ENCODE measurements at places on chromosomes 2 and 18. TPM values are rescaled to one million over a fixed set of nuclear protein-coding genes. Genes with fewer than 3 reads are reported as not detected.

The CTAGE1 gene
- not detected for total RNA-seq

The NETO1 gene
- not detected for total RNA-seq

The CFAP221 gene
- total RNA-seq, result not detected

DNA sequence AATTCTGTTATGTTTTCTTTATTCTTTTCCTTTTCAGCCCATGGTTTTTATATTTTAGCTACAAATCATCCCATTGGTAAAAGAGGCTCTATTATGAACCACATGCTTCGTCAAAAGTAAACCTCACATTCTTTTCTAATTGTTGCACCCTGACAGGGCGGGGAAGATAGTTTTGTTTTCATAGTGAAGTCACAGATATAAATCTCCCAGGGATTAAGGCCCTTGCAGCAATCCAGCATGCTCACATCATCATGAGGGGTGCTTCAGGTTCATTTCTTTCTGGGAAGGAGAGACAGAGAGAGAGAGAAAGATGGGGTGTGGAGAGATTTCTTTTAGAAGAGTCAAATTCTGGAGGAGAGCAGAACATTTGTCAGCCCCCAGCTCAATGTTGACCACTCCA, 124.5 kb upstream of the CDC42EP3 start:
- H3K27me3 ChIP-seq, result no peaks in the 10 kb centered on the region
- no peak overlapping the region for H3K27ac ChIP-seq
- DNase-seq, result no peak
- H3K36me3 ChIP-seq, result no peaks in the 10 kb centered on the region
- H3K4me3 ChIP-seq, result no peak overlapping the region
- H3K4me1 ChIP-seq, result no peaks in the 10 kb centered on the region

DNA sequence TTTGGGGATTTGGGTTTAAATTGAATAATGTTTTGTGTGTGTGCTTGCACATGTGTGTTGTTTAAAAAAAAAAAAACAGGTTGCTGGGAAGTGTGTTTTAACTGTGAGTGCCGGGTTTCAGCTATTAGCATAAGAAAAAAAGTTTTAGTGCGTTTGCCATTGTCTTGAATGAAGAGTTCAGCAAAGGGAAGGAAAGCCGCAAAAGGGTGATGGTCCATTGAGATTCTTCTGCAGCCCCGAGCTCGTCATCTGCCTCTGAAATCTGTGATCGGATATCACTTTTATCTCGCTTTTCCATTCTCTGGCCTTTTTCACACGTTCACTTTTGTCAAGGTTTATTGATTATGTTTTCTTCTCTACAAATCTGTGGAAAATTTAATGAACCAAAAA, 4.7 kb downstream of the GLI2 start:
- peaks cover 77% of the 10 kb centered on the region for H3K27me3 ChIP-seq
- no peak for DNase-seq
- peaks cover 8% of the 10 kb centered on the region for H3K4me1 ChIP-seq
- no peak overlapping the region for H3K4me3 ChIP-seq
- no peaks in the 10 kb centered on the region for H3K36me3 ChIP-seq
- H3K27ac ChIP-seq, result no peak overlapping the region

The GALNT5 gene
- total RNA-seq, result not detected

The CYTIP gene
- 406 TPM for total RNA-seq

- no peaks in the 10 kb centered on the region for H3K4me1 ChIP-seq
- peaks cover 5% of the 10 kb centered on the region for H3K27me3 ChIP-seq
- DNase-seq, result no peak
These were observed 79.2 kb upstream of the MYO3B start for GRCh38 chr2:170098626-170099312.

DNA sequence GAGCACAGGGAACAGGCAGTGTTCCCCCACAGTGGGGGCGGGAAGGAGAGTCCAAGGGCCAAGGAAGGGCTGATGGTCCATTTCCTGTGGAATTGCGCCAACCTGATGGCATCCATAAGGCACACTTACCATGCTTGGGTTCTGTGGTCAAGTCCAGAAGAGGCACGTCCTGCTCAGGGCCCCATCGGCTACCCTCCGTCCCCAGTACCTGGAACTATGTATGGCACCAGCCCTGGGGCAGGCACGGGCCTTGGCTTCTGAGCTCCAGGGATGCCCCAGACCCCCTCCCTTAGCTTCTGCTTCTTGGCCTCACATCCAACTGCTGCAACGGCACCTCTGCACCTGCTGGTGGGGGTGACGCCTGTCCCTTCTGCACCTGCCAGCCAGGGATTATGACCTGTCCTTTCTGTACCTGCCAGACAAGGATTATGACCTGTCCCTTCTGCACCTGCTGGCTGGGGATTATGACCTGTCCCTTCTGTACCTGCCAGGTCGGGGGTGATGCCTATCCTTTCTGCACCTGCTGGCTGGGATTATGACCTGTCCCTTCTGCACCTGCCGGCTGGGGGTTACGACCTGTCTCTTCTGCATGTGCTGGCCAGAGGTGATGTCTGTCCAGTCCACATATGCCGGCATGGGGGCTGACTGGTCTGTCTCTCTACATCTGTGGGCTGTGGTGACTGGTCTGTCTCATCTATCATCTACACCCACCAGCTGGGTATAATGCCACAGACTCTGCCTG, 45.4 kb upstream of the SNTG2 start:
- no peaks in the 10 kb centered on the region for H3K27me3 ChIP-seq
- DNase-seq, result no peak
- H3K4me3 ChIP-seq, result no peak overlapping the region
- no peak overlapping the region for H3K27ac ChIP-seq

The ALPI gene
- not detected for total RNA-seq

The KCNIP3 gene
- total RNA-seq, result not detected

DNA sequence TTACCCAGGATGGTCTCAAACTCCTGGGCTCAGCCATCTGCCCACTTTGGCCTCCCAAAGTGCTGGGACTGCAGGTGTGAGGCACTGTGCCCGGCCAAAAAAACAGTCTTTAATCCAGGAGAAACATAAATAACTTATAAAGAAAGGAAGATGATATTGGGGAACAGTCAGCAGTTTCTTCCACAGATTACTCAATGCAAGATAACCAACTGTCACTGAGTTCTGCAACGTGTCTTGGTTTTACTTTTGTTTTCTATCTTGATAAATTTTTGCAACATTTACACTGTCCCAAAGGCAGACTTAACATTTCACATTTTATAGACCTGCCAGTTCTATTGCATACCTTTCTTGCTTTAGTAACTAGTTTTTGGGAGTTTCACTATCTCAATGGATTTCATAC, 71.1 kb downstream of the ANKRD44 start:
- H3K36me3 ChIP-seq, result peaks cover 48% of the 10 kb centered on the region
- peak overlapping the region; percentile 89 for H3K27ac ChIP-seq
- no peak for DNase-seq
- H3K4me1 ChIP-seq, result peaks cover 85% of the 10 kb centered on the region

DNA sequence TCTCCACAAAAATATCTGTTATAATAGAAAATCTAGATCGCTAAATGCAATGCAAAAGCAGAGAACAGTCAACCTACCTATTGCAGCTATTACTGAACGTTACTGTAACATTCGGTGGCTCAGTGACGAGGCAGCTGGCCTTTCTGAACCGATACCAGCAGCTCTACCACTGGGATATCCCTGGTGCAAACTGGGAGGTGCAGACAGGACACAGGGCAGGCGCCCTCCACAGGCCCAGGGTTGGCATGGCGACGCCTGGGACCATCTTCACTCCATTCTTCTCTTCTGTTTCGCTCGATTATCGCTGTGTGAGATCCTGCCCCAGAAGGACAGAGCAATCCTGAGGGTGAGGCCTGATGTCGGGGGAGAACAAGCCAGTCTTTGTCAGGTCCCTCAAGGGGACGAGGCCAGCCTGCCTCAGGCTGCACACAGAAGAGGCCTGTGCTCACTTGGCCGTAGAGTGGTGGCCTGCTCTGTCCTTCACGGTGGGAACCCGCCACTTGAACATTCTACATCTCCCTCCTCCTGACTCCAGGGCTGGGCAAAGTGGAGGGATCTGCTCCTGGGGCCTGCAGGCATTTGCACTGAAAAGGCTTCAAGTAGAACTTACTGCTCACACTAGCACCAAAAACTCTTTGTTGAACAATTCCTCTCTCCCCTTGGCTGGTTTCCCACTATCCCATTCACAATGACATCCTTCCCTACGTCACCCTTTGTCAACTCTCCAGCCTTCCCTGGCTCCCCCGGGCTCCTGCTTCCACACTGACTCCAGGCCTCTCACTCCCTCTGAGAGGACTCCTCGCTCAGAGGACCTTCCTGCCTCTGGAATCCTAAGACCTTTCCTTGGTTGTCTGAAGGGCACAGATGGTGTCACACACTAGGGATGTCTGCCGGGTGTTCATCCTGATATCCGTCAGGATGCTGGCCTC, 49.7 kb downstream of the CYRIA start:
- no peak for DNase-seq
- H3K36me3 ChIP-seq, result no peaks in the 10 kb centered on the region
- peaks cover 10% of the 10 kb centered on the region for H3K27me3 ChIP-seq
- no peak overlapping the region for H3K4me3 ChIP-seq
- H3K27ac ChIP-seq, result no peak overlapping the region

DNA sequence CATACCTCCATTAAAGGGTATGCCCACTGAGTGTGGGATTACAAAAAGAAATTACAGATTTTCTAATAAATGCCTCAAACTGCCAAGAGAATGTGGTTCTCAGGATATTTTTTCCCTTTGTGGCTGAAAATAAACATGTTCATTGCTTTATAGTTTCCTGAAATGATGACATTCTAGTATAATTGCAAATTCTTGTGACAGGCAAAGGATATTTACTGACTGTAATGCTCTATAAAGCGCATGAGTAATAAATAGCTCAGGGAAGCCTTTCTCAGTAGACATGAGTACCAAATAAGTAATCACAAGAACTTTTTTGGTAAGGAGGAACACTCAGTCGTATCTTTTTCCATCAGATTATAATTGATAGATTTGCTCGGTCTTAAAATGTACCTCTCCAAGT, 72.3 kb downstream of the FTCDNL1 start:
- H3K27ac ChIP-seq, result no peak overlapping the region
- no peaks in the 10 kb centered on the region for H3K36me3 ChIP-seq
- no peaks in the 10 kb centered on the region for H3K4me1 ChIP-seq
- H3K27me3 ChIP-seq, result no peaks in the 10 kb centered on the region
- no peak overlapping the region for H3K4me3 ChIP-seq

DNA sequence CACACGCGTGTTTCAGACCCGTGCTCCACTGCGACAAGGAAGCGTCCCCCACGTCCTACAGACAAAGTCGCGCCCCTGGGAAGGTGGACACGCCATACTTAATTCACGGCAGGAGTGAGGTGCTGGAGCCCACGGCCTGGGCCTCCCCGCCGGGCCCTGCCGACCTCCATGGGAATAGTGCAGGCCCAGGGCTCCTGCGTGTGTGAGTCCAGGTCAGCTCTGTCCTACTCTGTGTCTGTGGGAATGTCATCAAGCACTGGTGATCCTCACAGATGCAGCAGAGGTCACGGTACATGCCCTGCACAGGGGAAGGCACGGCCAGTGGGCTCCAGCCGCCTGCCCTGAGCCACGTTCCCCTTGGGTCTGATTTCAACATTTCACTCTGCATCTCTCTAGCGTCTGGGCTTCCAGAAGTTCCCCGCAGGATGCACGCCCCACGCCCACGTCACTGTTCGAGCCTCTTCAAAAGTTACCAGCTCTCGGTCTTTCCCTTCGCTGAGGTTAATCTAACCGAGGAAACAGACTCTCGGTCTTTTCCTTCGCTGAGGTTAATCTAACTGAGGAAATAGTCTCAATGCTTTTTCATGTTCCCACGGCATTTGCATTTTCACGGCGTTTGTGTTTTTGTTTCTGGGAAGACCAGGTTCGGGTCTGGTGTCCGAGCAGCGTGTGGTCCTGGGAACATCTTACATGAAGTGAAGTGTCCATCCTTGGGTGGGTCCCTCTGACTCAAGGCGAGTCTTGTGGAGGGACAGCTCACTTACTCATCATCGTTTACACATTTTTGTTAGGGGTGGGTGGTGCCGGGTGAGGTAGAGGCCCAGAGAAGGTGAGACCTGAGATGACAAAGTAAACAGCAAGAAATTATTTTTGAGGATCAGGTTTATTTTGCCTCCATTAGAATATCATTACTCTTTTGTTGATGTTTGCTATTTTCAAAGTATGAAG, 157.3 kb upstream of the ALKAL2 start:
- H3K27me3 ChIP-seq, result no peaks in the 10 kb centered on the region
- no peak overlapping the region for H3K4me3 ChIP-seq
- no peak overlapping the region for H3K27ac ChIP-seq

DNA sequence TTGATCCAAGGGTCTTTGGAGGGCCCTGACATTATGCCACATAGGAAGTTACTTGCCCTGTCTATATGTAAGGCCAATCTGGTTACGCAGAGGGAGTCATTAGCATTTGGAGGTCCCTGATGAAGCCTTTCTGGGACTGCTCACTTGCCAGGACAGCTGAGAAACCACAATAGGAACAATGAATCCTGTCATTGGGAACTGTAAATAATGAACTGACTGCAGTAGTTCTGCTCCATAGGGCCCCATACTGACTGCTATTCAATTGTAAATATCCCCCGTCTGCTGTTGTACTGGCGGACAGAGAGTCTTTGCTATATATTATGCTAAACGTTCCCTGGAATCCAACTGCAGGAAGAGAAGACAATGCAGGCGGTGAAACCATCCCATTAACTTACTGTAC, 149.4 kb upstream of the DCC start:
- no peak overlapping the region for H3K4me3 ChIP-seq
- DNase-seq, result no peak
- no peaks in the 10 kb centered on the region for H3K36me3 ChIP-seq
- H3K4me1 ChIP-seq, result no peaks in the 10 kb centered on the region

DNA sequence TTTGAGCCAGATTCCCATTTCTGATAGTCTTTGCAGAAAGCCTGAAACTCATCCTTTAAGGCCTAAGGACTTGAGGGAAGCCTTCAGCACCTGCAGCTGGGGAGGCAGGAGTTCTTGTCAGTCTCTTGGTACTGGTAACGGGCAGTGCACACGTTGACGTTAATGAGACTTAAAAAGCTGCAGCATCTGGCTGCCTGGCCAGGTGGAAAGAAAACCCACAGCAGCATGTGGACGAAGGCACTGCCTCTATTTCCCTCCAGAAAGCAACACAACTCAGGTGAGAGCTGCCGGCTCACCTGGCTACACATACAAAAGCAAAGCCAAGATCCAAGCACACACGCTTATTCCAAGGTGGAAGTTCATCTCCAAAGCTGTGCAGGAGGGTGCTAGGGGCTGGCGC, 178.8 kb downstream of the ANAPC1 start:
- peaks cover 4% of the 10 kb centered on the region for H3K27me3 ChIP-seq
- no peak for DNase-seq
- H3K36me3 ChIP-seq, result no peaks in the 10 kb centered on the region
- peaks cover 61% of the 10 kb centered on the region for H3K4me1 ChIP-seq

DNA sequence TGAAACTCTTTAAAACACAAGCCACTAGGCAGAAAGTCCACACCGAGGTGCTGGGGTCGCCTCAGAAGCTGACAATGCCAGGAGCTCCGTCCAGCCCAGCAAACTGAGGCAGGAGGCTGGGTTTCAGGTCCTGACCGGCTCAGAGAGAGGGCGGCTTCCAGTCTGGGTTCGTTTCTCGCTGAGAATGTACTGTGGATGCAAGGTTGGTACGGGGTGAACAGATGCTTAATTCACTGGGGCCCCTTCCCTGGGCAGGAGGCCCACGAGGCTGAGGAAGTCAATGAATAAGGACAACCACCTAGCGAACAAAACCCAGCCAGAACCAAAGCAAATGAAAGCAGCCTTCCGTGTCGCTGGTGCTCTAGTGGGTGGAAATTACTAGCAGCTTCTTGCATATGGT, 142.0 kb downstream of the RTP5 start:
- H3K27me3 ChIP-seq, result peaks cover 7% of the 10 kb centered on the region
- H3K27ac ChIP-seq, result no peak overlapping the region
- H3K4me3 ChIP-seq, result no peak overlapping the region
- H3K36me3 ChIP-seq, result peaks cover 3% of the 10 kb centered on the region
- peaks cover 11% of the 10 kb centered on the region for H3K4me1 ChIP-seq

The NT5DC4 gene
- total RNA-seq, result not detected

GRCh38 chr2:26009567-26009963, 24.3 kb upstream of the RAB10 start:
- no peak overlapping the region for H3K4me3 ChIP-seq
- no peak overlapping the region for H3K27ac ChIP-seq
- no peak for DNase-seq
- no peaks in the 10 kb centered on the region for H3K27me3 ChIP-seq

All from activated CD4-positive, alpha-beta memory T cell treated with anti-CD3 and anti-CD28 coated beads, Interleukin-2, amount 10 ng/mL, durations not matched to agents 7 days and 5 days (primary cell).